ENCODE measurements at places on chromosomes 6 and 20.

GRCh38 chr20:62792182-62792939 is 3.9 kb upstream of the MRGBP start:
- no peaks in the 10 kb centered on the region for H3K27me3 ChIP-seq
- no peak overlapping the region for H3K27ac ChIP-seq
- no peak for DNase-seq
- no peaks in the 10 kb centered on the region for H3K36me3 ChIP-seq

GRCh38 chr20:37309936-37310590 is 20.6 kb downstream of the MANBAL start:
- H3K4me3 ChIP-seq = no peak overlapping the region
- H3K36me3 ChIP-seq = peaks cover 55% of the 10 kb centered on the region
- H3K4me1 ChIP-seq = peaks cover 5% of the 10 kb centered on the region

DNA sequence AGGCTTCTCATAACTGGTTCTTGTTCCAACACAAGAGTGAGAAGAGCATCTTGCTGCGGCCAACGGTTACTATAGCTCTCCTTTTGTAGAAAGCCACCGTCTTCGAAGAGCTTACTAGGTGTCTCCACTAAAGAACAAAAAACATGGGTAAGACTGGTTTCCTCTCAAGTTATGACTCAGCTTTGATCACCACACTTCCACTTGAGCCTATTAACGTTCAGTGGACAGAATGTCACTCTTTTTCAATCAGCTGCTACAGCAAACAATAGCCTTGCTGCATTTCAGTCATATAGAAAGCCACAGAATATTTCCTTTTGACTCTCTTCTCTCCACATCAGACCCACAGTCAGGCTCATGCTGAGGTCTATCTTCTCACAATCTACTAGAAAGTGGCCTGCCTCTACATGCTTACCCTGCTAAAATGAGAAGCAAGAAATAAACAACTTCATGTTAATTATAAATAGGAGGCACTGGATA is 243.5 kb upstream of the PREP start:
- no peak overlapping the region for H3K27ac ChIP-seq
- no peak overlapping the region for H3K4me3 ChIP-seq
- peaks cover 46% of the 10 kb centered on the region for H3K4me1 ChIP-seq
- H3K27me3 ChIP-seq = no peaks in the 10 kb centered on the region
- H3K36me3 ChIP-seq = no peaks in the 10 kb centered on the region
- DNase-seq = no peak

GRCh38 chr6:63804381-63804956 is 168.9 kb downstream of the PHF3 start:
- no peak for DNase-seq
- no peaks in the 10 kb centered on the region for H3K4me1 ChIP-seq
- no peak overlapping the region for H3K27ac ChIP-seq
- H3K27me3 ChIP-seq = no peaks in the 10 kb centered on the region
- H3K36me3 ChIP-seq = no peaks in the 10 kb centered on the region

- no peak for DNase-seq
- no peak overlapping the region for H3K4me3 ChIP-seq
- no peaks in the 10 kb centered on the region for H3K4me1 ChIP-seq
These were observed 206.3 kb downstream of the QKI start for GRCh38 chr6:163620670-163621330.

- peaks cover 79% of the 10 kb centered on the region for H3K4me1 ChIP-seq
- H3K36me3 ChIP-seq = no peaks in the 10 kb centered on the region
- peak; percentile 70 for DNase-seq
- peak overlapping the region; percentile 25 for H3K27ac ChIP-seq
- no peak overlapping the region for H3K4me3 ChIP-seq
These were observed 9.6 kb downstream of the IGF2R start for GRCh38 chr6:159978291-159979135.

DNA sequence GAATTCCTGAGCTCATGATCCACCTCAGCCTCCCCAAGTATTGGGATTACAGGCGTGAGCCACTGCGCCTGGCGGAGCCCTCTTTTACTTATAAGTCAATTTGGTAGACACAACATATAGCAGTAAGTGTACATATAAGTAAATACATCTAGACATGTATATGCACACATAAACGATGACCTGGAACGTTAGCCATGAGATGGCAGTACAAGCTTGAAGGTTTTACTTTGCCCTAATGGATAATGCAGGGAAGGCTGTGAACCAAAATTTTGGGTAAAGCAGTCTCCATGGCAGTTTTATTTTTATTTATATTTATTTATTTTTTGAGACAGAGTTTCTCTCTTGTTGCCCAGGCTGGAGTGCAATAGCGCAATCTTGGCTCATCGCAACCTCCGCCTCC is 2.4 kb upstream of the GNMT start:
- no peak for DNase-seq
- no peaks in the 10 kb centered on the region for H3K27me3 ChIP-seq
- H3K27ac ChIP-seq = no peak overlapping the region
- peaks cover 2% of the 10 kb centered on the region for H3K36me3 ChIP-seq

Data from CD4-positive, alpha-beta T cell (primary cell).